T-helper 1 cell (primary cell): ENCODE measurements at places on chromosomes 11 and 22.

DNA sequence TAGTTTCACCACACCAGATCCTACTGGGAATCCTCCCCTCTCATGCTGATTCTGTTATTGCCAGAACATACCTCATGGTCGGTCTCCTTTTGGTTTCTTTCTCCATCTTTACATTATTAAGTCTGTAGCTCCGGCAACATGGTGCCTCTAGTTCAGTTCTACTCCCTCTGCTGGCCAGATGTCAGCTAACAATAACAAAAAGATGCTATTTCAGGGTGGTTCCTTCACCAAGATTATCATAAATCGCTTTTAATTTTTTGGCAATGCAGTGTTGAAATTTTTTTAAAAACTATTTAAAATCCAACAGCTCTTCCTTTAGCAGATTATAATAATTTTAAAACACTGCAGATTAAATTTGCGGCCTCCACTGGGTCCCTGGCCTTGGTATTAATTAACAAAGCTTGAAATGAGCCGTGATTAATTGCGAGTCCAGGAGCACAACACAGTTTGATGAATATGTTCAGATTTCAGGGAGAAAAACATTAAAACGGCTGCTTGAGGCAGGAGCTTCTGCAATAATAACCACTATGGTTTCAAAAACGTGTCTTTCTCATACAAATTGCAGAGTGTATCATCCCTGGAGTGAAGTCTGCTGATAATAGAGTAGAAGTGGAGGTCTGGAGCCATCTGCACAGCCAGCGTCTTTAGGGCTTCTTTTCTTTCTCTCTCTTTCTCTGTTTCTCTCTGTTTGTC, 492.9 kb upstream of the KIRREL3 start:
- no peak for DNase-seq

DNA sequence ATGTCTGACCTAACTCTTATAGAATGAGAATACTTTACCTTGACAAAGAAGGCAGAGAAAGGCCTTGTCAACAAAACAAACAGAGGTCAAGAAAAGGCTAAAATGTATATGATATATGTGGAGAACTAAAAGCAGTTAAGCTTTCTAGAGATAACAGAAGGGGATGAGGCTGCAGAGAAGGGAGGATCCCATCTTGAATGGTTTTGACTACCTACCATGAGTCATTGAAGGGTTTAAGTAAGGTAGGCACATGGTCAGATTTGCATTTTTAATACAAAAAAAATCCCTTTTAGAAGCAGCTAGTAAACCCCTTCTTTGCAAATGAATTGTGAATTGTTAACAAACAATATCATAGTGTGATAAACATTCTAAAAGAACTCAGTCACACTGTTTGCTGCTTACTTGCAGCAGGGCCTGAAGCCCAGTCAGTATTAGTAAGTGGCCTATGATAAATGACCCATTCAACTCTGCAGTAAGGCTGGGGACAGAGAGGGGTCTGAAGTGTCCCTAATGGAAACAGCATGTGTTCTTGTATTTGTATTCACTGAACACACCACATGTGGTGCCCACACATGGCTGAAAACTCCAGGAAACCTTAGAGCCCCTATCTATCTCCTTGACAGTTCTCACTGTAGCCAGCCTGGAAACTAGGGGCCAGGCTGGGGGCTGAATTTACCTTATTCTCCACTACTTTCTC, 328.8 kb upstream of the PITPNB start:
- no peak for DNase-seq

GRCh38 chr22:22576244-22576988, 17.4 kb upstream of the PRAME start:
- no peak for DNase-seq

GRCh38 chr22:42473484-42474193, 41.4 kb upstream of the NFAM1 start:
- DNase-seq, result peak; percentile 8

DNA sequence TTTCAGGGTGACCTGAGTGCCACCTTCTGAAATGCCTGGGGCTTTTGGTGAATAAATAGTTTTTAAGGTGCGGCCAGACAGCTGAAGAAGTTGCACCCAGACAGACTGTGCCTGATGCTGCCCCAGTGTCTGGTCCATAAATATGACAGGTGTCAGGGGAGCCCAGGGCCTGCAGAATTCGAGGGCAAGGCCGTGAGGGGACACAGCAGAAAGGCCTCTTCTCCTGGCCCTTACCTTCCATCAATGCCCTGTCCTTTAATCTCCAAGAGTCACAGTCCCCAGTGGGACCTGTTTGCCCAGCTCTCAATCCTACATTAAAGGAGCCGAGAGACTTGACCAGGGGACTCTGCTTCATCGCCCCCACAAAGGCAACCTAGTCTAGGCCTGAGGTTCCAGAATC, 45.7 kb downstream of the NAT10 start:
- no peak for DNase-seq

DNA sequence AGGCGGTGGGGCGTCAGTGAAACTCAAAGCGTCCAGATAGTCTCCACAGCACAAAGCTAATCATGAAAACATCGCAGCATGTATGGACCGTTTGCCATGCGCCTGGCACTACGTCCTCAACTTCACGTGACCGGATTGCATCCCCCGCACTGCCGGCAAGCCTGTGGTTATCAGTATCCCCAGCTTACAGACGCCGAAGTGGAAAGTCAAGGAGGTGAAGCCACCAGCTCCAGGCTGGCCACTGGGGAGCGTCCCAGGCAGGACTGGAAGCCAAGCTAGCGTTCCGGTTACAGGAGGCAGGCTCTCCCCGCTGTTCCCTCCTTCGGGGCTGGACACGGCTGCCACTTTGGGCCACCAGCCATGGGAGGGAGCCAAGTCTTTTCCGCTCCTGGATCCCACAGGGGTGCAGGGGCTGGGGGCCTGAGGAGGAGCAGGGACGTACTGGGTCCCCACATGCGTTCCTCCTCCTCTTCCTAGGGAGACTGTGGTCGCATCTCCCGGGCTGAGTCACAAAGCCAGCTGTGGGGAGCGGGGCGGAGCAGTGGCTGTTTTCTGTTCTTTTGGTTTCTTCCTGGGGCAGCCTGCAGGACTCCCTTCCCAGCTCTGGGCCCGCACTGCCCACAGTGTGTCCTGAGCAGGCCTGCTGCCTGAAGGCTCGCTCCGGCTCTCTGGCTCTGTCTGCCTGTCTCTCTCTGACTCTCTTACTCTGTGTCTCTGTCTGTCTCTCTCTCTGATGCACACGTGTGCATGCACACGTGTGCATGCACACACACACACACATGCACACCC, 4.3 kb upstream of the OSBPL5 start:
- no peak for DNase-seq

- no peak for DNase-seq
These were observed 62.7 kb downstream of the STK33 start for GRCh38 chr11:8531312-8531711.

GRCh38 chr11:65311170-65311678, 3.4 kb upstream of the CDC42EP2 start:
- DNase-seq, result no peak

DNA sequence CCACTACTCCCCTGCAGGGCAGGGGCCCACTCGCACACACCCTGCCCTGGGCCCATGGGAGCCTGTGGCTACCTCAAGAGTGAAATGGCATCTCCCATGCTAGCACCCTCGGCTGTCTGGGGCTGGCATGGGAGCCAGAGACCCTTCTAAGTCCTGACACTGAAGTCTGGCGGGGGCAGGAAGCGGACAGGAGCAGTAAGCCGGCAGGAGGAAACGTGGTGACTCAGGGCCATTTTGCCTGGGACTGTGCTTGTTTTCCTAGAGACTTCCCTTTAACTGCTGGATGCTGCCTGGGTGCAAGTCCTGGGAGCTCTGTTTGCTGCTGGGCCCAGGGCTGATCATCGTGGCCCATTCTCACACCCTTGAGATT, 16.8 kb downstream of the RELT start:
- no peak for DNase-seq

DNA sequence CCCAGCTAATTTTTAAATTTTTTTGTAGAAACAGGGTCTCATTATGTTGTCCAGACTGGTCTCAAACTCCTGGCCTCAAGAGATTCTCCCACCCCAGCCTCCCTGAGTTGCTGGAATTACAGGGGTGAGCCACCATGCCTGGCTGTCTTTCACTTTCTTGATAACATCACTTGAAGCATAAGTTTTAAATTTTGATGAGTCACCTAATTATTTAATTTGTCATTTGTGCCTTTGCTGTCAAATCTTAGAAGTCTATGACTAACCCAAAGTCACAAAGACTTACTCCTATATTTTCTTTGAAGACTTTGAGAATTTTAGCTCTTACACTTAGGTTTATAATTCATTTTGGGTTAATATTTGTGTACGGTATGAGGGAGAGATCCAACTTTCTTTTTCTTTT, 14.5 kb upstream of the MSANTD2 start:
- no peak for DNase-seq

- DNase-seq, result no peak
These were observed 211.4 kb downstream of the AASDHPPT start for GRCh38 chr11:106288822-106289387.

DNA sequence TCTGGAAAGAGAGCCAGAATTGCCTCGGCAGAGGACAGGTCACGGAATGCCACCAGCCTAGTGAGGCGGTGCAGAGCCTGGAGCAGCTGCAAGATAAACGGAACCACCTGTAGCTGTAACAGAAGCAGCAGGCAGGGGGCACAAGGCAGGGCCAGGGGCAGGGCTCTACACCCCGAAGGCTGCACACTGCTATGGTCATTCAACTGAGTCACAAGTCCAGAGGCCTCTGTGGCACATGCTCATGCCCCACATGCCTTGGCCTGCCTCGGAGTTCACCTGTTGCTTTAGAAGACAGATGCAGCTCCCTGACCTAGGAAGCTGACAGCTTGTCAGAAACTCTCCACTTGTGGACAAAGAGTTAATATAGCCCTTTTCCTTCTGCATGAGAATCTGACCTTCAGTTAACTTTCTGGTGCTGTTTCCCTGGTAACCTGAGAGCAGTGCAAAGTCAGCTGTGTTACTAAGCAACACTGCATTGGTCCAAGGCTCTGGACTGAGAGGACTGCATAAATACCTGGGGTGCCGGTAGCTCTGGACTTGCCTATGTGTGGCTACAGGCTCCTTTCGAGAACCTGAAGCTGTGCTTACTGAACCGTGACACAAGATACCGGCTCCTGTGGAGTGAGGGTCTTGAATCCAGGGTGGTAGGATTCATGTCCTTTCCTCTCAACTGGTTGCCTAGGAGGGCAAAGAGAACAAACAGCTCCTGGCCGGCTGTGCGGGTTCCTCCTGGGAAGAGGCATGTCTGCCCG, 10.5 kb downstream of the COMMD9 start:
- DNase-seq, result no peak

- no peak for DNase-seq
These were observed 12.4 kb downstream of the PIWIL3 start for GRCh38 chr22:24761888-24762675.

- DNase-seq, result no peak
These were observed 14.3 kb downstream of the CHST1 start for GRCh38 chr11:45651156-45651555.

- DNase-seq, result peak; percentile 86
These were observed at the start of the genes C11orf21 and TSPAN32 for GRCh38 chr11:2301631-2302305. Gene C11orf21 (minus strand): TSS chr11:2301918. CDS start chr11:2301808, 110 bp downstream. Gene TSPAN32 (plus strand): TSS chr11:2302013. CDS start chr11:2302150, 137 bp downstream.

DNA sequence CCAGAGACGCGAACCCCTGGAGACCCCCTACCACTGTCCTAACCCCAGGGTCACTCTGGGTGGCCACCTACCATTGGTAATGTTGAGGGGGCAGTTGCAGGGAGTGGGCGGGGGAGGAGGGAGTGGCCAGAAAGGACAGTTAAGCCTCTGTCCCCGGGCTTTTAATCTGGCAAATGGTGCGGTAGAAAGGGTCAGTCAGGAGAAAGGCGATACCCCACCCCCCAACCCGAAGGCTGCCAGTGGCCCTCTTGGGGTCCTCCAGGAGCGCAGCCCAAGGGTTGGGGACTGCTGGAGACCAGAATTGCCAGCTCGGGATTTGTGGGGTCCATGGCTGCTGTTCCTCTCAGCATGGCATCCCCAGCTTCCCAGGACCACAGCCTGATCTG, 742 bp downstream of the P2RY2 start:
- no peak for DNase-seq

- DNase-seq, result no peak
These were observed 64.7 kb upstream of the APOA1 start for GRCh38 chr11:116901964-116902688.

- peak; percentile 38 for DNase-seq
These were observed 11.8 kb downstream of the TBC1D10A start for GRCh38 chr22:30314915-30315314.

GRCh38 chr11:2462986-2463765, 18.4 kb downstream of the KCNQ1 start:
- no peak for DNase-seq

- DNase-seq, result no peak
These were observed 2.2 kb downstream of the MRGPRD start for GRCh38 chr11:68978626-68978930.

GRCh38 chr11:11998091-11998781, 10.2 kb downstream of the DKK3 start:
- DNase-seq, result no peak

GRCh38 chr11:35804451-35805040, 139.3 kb upstream of the LDLRAD3 start:
- DNase-seq, result no peak

DNA sequence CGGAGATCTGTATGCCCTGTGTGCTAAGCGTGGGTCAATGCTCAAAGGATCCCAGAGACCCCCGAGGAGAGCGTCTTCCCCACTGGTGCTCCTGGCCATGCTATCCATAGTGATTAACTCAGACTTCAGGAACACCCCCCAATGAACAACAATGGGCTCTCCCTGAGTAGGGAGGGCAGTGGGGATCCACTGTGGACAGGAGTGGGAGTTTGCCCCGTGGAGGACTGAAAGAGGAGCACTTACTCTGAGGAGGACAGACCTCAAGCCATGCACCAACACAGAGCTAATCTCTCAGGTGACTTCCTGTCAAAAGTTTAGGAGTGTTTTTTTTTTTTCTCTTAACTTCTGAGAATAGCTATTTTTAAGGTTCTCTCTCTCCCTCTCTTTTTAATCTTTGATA, 24.4 kb downstream of the SLC1A2 start:
- DNase-seq, result no peak

DNA sequence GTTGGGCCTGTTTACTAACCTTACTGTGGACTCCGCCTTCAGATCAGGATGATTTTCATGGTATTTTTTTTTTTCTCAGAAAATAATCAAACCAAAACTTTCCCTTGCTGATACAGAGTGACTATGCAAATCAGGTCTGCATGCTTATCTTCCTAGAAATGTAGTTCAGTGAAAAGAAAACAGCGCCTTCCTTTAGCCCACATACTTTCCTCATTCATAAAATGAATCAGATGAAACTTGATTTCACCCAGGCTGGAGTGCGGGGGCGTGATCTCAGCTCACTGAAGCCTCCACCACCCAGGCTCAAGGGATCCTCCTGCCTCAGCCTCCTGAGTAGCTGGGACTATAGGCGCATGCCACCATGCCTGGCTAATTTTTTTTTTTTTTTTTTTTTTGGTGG, 26.0 kb downstream of the ZNRF3 start:
- no peak for DNase-seq
